ENCODE measurements at places on chromosomes 3 and 15.

DNA sequence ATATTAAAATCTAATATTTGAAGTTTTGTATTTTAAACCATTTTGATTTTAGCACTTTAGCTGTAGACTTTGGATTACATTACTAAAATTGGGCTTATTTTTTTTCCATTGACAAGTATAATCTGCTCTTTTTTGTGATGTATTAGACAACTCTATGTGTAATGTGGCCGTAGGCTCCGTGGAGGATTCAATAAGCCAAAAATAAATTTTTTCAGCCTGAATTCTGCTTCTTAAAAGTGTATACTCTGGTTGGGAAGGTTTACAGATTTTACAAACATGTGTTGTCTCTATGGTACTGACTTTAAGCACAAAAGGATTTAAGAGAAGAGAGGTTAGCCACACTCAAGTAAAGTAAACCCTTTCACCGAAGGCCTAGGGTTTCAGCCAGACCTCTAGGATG lies 110.8 kb downstream of the PLCL2 start:
- no peak for DNase-seq

- no peak for DNase-seq
These were observed 62.3 kb downstream of the CEP152 start for GRCh38 chr15:48748535-48748934.

GRCh38 chr3:180409170-180409569 lies 192.8 kb upstream of the TTC14 start:
- DNase-seq: no peak

DNA sequence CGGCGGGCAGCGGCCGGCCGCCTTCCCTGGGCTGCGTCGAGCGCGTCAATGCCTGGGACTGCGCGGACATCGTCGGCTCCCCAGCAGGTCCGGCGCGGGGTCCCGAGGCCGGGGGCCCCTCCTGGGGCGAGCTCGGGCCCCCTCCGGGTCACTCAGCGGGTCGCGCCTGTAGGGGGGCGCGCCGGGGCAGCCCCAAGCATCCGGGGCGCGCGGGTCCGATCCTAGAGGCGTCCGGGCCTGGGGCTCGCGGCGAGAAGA lies 725 bp downstream of the TLE3 start:
- DNase-seq: no peak

- no peak for DNase-seq
These were observed 466.3 kb downstream of the ZIC1 start for GRCh38 chr3:147875498-147875897.

- DNase-seq: no peak
These were observed 133.7 kb upstream of the TSC22D2 start for GRCh38 chr3:150274372-150274771.

- no peak for DNase-seq
These were observed 5.4 kb downstream of the VILL start for GRCh38 chr3:37995652-37996641.

DNA sequence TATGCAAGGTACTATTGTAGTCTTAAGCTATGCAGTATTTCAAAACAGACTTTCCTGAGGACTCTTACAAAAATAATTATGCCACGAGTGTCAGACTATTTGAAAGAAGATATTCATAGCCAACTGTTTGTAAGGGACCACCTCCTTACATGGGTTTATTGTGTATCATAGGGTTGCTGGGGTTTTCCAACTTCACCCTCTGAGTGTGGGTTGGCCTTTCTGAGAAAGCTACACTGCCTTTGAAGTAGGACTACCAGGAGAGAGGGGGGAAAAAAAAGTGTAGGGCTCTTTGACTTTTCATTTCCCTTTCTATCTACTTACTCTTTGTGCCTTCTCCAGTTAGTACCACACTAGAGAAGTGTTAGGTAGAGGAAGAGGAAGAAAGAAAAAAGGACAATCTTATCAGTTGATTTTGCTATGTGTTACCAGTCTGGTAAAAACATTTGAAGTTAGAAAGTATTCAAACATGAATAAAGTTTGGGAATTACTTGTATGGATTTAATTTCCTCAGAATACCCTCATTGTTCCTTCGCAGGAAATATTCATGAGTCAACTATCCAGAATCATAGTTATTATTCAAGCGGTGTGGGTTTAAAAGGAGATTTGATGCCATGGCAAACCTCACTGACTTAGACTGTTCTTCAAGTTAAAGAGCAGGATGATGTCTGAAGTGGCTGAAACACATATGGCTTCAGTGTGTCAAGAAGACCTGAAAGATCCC lies 329.3 kb upstream of the THBS1 start:
- DNase-seq: no peak

DNA sequence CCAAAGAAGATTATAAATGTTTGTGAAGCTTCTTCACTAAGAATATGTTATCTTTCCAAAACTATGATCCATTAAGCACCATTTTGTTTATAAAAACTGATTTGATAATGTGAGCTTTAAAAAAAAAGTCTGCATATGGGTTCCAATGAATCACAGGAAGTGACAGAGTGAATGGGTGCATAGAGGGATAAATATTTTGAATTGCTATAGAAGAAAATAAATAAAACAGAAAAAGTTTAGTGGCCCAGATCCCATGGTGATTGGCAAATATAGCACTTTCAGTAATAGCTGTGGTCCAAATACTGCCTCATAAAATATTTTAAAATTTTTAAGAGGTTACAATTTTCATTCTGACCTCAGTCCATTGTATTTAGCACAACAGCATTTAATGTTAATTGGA lies 19.2 kb downstream of the CPA3 start:
- DNase-seq: no peak

GRCh38 chr3:197856199-197856816 lies 65.3 kb downstream of the LRCH3 start:
- DNase-seq: no peak

DNA sequence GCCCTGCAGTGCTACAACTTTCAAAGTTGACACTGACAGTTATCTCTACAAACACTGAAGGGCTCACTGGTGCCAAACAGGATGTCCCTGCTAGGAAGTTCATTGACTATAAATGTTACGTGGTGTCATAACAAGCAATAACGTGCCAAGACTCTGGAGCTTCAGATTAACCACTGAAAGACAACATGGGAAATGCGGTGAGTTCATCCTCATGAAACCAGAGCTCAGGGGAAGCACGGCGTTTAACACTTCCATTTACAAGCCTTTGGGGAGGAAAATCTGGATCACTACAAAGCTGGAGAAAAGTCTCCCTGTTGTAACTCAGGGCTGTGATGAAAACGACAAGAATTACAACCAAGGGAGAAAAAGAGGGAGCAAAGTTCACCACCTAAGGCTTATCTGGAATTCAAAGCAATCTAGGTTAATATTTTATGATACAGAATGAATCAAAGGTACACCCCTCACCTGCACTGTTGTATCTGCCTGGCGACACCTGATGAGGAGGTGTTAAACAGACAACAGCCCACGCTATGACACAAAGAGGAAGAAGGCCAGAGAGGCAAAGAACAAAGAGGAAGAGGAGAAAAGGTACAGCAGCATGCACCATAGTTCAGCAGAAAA lies 27.0 kb downstream of the SHQ1 start:
- DNase-seq: no peak

DNA sequence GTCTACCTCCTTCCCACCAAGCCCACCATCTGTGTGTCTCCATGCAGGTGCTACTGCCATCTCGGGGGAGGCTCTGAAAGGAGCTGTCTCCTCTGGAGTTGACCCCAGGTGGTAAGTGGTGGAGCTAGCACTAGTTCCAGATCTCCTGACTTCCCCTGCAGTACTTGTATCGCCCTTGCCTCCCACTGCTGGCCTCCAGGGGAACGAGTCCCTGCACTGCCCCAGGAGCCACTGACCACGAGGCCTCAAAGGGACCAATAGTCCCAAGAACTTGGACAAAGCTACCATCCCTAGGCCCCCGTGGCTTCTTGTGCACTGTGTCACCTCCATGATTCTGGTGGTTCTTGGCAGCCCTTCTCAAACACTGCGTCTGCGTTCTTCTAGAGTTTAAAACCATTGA lies 98.9 kb downstream of the TOP2B start:
- no peak for DNase-seq

- no peak for DNase-seq
These were observed 18.8 kb upstream of the GASK1A start for GRCh38 chr3:42960282-42960681.

DNA sequence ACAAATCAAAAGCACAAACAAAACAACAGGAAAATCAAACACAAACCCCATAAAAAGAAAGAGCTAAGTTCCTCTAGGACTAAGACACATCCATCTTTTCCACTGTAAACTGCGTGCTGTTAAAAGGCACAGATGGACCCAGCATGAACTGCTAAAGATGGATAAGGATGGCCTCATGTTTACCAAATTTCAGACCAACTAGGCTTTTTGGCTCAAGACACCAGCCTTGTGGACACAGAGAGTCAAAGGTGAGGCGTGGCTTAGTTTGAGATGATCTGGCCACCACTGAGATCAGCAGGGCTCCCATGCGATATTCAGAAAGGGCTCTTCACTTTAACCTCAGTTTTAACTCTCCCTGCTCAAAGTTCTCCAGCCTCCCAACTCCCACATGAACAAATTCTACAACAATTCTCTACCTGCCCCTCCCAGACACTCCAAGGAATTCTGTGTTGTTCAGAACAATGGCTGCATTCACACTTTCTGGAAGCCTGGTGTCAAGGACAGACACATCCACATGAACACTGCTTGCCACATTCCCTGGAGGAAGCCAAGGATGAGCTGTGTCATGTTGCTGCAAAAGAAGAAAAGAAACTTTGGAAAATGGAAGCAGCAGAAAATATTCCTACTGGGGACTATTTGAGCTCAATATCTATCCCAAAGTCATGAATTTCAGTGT lies 198.4 kb upstream of the LRRN1 start:
- DNase-seq: no peak

DNA sequence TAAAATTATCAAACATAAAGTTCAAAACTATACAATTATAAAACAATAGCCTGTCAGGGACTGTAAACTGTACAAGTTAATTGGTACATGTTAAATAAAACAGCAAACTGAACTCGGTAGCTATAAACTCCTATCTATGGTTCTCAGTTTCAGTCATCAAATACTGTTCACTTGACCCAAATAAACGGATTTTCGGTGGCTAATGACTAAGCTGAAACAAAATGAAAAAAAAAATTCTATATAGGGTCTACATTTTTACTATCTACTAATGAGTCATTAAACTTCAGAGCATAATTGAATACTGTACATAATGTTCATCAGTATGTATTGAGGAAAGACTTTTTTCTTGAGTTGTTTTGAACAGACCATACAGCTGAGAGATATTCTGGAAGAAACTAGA lies 6.6 kb downstream of the PROK2 start:
- no peak for DNase-seq

DNA sequence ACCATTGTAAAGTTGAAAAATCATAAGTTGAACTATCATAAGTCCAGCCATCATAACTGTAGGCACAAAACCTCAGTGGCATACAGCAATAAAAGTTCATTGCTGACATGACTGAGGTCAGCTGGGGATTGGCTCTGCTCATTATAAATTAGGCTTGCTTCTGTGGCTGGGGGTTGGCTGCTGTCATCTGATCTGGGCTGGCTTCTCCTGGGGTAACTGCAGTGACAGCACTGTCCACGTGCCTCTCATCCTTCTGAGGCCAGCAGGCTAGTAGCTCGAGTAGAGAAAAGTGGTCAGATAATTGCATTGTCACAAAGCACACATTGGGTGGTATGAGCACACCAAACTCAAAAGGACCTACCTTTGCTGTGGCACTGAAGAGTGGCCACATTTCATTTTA lies 31.3 kb downstream of the CMTM7 start:
- no peak for DNase-seq

DNA sequence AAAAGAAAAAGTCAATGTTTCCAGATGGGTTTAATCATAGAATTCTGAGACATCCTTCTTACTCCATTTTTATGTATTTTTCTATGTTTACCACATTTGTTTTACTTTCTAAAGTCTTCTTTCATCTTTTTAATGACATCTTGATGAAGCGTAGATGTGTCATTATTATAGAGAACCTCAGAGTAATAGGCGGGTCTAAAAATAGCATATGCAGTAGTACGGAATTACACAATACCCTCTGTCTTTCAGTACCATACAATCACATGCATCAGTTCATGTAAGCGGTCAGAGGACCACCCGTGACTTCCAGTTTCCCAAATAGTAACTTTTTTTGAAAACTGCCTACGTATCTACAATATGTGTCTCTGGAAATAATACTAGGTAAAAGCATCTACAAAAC lies 224.0 kb downstream of the PLOD2 start:
- DNase-seq: no peak
